ENCODE measurements at places on chromosomes 2 and 18.

DNA sequence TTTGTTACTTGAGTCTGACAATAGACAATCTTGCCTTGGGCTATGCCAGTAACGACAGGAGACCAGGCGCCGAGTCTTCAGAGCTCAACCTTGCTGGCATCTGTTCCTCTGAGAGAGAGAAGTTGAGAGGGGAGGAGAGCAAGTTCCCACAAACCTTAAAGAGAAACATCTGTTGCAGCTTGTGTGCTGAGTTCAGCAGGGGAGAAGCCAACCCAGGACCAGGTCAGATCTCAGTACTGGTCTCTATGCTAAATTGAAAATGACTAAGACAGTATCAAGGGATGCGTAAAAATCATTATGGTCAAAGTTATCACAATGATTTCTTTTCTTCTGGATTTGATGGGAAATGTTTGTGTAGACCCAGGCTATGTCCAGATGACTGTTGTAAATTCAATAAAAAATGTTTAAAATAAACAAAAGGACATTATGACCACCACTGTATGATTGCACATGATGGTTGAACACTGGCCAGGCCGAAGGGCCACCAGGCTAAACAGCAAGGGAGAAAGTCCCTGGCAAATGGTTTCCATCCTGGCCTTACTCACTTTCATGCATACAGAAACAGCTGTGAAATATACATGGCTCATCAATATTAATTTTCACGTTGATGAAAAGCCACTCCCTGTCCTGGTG lies 100.3 kb upstream of the PMAIP1 start:
- no peak for DNase-seq

DNA sequence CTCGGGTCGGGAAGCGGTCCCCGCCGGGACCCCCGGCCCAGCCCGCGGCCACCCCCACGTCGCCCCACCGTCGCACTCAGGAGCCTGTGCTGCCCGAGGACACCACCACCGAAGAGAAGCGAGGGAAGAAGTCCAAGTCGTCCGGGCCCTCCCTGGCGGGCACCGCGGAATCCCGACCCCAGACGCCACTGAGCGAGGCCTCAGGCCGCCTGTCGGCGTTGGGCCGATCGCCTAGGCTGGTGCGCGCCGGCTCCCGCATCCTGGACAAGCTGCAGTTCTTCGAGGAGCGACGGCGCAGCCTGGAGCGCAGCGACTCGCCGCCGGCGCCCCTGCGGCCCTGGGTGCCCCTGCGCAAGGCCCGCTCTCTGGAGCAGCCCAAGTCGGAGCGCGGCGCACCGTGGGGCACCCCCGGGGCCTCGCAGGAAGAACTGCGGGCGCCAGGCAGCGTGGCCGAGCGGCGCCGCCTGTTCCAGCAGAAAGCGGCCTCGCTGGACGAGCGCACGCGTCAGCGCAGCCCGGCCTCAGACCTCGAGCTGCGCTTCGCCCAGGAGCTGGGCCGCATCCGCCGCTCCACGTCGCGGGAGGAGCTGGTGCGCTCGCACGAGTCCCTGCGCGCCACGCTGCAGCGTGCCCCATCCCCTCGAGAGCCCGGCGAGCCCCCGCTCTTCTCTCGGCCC lies 13.6 kb downstream of the SPEG start:
- peak; percentile 55 for DNase-seq

DNA sequence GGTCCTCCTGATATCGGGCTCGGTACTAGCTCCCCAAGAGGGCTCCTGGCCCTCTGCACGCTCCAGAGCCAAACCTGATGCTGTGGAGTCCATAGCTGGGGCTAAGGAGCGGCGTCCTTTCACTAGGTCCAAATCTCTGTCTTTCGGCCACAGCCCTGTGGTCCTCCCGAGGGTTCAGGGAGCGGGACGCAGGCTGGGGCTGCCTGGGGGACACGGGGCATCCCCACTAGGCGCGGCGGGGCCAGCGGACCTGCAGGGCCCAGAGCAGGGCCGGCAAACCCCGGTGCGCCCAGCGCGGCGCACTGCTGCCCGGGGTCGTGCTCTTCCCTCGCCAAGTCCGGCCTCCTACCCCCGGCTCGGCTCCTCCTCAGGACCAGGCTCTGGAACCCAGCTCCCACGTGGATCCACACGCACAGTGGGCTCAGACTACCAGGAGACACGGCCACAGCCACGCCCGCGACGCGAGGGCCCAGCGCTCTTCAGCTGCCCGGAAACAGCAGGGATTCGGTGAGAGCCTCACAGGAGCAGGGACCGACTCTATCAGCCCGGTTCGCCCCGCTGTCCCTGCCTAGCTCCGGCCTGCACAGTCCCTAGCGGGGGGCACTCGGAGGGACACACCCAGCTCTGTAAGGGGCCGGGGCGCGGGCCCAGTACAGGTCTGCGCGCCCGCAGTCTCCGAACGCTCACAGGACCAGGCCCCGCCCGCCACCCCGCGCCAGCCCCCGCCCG lies 593 bp downstream of the ZNF514 start:
- peak; percentile 80 for DNase-seq

GRCh38 chr2:15570104-15570503 lies 9.0 kb upstream of the NBAS start:
- no peak for DNase-seq

- no peak for DNase-seq
Measured at GRCh38 chr2:183919926-183920325, 678.4 kb upstream of the ZNF804A start.

GRCh38 chr2:219704878-219705277 lies 77.4 kb downstream of the SLC4A3 start:
- DNase-seq: no peak

DNA sequence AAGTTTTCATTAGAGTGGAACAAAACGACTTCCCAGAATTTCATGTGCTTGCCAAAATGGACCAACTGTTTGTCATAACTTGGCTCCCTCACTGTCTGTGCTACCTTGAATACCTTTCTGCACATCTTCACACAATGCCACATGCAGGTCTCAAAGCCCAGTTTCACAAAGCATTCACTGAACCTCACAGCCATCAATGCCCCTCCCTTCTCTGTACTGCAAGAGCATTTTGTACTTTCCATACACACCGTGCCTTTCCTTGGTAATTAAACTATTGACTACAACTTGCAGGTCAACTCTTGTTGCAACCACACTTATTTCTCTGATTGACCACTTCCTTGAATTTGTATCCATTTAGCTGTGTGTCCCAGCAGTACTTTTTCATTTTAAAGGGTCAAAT lies 50.5 kb downstream of the PAX3 start:
- no peak for DNase-seq

DNA sequence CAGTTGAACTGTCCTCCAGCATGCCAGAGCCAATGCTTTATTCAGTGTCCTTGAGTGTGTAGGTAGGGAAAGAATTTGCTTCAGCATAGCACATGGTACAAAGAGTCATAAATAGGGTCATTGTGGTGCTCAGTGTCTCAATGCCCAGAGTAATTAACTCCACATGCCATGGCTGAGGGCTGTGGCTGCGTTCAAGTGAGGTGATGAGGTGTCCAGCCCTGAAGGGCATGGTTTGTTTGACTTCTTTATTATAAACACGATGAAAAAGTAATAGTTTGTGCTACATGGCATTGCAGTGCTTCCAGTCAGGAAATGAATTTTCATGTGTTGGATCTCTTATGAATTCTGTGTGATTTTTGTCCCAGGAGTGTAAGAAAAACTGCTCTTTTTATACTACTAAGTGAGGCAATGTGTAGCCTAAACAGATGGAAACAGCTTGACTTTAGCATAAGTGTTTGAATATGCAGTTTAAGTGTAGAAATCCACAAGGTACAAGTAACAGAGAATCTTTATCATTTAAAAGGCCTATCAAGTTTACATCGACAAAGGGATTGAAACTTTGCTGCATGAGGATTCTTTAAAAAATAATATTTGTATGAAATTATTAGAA lies 507.9 kb upstream of the CDH2 start:
- DNase-seq: no peak

GRCh38 chr2:231052494-231053451 lies 3.9 kb upstream of the PSMD1 start:
- DNase-seq: peak; percentile 88

DNA sequence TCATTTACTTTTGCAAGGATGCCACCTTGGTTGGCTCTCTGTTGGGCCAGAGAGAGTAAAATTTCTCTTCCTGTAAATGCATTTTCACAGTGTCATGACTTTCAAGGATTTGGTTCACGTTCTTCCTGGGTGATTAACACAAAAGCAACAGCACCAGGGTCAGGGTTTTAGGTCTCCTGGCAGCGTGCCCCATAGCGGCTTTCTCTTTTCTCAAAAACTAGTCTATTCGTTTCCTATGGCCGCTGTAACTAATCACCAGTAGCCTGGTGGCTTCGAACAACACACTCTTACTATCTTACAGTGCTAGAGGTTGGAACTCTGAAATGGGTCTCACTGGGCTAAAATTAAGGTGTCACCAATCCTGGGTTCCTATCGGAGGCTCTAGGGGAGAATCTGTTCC lies 56.3 kb upstream of the ACMSD start:
- DNase-seq: no peak

- DNase-seq: no peak
Measured at GRCh38 chr2:120347396-120348060, 1.6 kb downstream of the INHBB start.

- no peak for DNase-seq
Measured at GRCh38 chr2:217755027-217755745, 247.6 kb downstream of the TNS1 start.

GRCh38 chr2:64873472-64873924 lies 115.7 kb upstream of the SLC1A4 start:
- peak; percentile 93 for DNase-seq

GRCh38 chr18:37242091-37242490 lies 323.5 kb downstream of the CELF4 start:
- DNase-seq: no peak

GRCh38 chr2:219478916-219479315 lies 19.8 kb upstream of the GMPPA start:
- DNase-seq: no peak

GRCh38 chr2:240895656-240896388 lies at the start of gene MAB21L4:
TSS of gene MAB21L4 (minus strand) at chr2:240896156. CDS start at chr2:240895997, 159 bp downstream.
- DNase-seq: no peak

GRCh38 chr18:9133225-9133624 lies 3.4 kb upstream of the ANKRD12 start:
- no peak for DNase-seq

- DNase-seq: no peak
Measured at GRCh38 chr2:19646987-19647386, 254.8 kb downstream of the TTC32 start.

DNA sequence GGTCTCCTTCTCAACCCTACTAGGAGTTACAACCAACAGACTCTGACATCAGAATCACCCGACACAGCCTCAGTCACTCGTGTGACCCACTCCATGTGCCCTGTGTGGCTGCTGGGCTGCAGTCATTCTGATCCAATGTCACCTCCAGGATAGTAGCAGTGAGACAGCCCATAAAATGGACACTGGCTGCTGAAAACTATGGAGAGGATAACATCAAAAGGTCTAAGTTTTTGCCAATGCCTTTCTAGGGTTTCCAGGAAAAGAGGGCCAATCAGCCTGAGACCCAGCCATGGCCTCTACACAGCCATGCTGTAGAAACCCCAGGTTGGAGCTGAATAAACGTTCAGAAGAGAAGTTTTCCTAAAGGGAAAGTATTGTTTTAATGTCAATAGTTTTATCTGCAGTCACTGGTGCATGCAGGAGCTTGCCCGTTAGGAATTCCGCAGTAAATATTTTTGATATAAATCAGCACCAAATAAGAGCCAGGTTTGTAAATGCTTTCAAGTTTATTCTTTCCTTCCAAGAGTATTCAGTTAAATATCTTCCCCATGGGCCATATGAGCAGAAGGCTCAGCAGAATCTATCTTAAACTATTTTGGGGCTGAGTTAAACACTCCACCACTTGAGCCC lies 92.2 kb upstream of the PID1 start:
- DNase-seq: no peak

GRCh38 chr2:31234683-31235503 lies 941 bp downstream of the EHD3 start:
- DNase-seq: no peak

DNA sequence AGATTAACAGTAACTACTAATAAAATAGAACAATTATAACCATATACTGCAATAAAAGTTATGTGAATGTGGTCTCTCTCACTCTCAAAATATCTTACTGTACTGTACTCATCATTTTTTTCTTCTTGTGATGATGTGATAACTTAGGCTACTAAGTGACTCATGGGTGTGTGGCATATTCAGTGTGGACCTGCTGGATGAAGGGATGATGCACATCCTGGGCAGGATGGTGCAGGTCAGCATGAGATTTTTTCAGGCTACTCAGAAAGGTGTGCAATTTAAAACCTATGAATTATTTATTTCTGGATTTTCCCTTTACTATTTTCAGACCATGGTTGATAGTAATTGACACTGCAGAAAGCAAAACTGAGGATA lies 90.7 kb downstream of the NCKAP5 start:
- DNase-seq: no peak

DNA sequence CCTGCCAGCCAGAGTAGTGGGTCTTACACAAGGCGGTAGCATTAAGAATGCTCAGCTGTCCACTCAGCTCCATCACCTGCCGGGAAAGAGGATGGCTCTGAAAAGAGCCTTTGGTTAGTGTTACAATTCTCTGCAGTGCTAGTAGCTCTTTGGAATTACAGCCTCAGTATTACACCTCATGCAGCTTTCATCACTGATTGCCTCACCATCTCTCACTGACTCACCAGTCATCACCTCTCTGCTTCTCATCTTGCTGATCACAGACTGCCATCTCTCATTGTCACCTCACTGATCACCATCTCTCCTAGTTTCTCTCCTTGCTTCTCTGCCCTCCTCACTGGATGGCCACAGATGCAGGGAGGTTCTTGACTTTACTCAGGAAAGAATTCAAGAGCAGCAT lies 573.5 kb upstream of the SETBP1 start:
- DNase-seq: no peak

- DNase-seq: no peak
Measured at GRCh38 chr18:53941601-53942338, 282.7 kb downstream of the MBD2 start.

DNA sequence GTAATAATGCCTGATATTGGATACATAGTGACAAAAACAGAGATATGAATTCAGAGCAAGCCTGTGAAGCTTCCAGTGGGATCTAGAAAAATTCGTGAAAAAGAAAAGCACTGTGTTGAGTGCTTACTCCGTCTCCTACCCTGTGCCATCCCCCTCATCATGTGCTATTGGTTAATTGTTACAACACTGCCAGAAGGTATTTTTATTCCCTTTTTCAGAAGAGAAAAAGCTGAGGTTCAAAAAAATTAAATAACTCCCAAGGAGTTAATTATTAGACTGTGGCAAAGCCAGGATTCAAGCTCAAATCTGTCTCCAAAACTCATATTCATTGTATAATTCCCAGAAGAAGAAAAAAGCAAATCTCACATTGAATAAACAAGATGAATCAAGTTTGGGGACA lies 735.5 kb upstream of the ACVR2A start:
- no peak for DNase-seq

GRCh38 chr2:119250718-119251290 lies 27.2 kb downstream of the STEAP3 start:
- DNase-seq: no peak

- no peak for DNase-seq
Measured at GRCh38 chr2:133158024-133158423, 410.2 kb downstream of the NCKAP5 start.

DNA sequence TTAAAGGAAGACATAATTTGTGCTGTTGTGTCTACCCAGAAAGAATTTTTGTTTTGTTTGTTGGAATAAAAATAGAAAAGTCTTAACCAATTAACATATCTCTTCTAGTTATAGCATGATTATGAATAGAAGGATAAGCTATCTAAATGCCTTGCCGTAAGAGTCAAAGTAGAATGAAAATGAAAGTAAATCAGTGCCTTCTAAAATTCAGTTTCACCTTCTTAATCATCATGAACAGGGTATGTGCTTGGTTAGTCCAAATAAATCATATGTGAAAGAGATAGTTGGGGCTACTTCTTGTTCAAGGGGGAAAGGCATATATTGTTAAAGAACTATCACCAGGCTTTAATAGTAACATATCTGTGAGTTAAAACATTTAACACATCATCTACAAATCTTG lies 91.5 kb downstream of the GULP1 start:
- no peak for DNase-seq

GRCh38 chr2:121319941-121320340 lies 34.9 kb upstream of the TFCP2L1 start:
- DNase-seq: peak; percentile 13

All from suprapubic skin (tissue), 4 donors.